ENCODE measurements at places on chromosomes 5 and 9. TPM values are rescaled to one million over a fixed set of nuclear protein-coding genes. Genes with fewer than 3 reads are reported as not detected.

Gene ENTPD2
- total RNA-seq = not detected

DNA sequence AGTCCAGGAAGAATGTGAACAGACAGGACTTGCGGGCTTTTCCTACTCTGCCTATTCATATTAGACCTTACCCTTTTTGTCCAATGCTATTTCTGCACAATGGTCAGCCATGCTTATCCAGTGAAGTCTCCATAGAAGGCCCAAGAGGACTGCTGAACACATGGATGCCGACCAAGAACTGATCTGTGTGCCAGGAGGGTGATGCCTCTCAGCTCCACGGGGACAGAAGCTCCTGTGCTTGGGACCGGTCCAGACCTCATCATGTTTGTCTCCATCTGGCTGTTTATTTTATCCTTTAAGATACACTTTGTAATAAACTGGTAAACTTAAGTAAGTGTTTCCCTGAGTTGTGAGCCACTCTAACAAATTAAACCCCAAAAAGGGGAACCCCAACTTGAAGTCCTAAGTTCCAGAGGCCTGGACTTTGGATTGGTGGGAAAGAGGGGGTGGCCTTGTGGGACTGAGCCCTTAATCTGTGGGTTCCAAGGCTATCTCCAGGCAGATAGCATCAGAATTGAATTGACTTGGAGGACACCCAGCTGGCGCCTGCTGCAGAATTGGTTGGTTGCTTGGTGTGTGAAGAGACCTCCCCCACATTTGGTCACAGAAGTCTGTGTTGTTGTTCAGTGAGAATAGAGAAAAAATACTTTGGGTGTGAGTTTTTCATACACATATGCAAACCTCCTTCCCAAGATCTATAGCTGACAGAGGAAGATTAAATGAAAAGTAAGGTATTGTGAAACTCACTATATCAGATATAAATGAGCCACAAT is 57.9 kb upstream of the ANKH start:
- no peak for DNase-seq

- DNase-seq = no peak
Observed at GRCh38 chr5:72559866-72560766, 52.9 kb upstream of the ZNF366 start.

- DNase-seq = no peak
Observed at GRCh38 chr5:109247986-109248385, 161.8 kb downstream of the PJA2 start.

Gene IL4
- 56.9 TPM for total RNA-seq

DNA sequence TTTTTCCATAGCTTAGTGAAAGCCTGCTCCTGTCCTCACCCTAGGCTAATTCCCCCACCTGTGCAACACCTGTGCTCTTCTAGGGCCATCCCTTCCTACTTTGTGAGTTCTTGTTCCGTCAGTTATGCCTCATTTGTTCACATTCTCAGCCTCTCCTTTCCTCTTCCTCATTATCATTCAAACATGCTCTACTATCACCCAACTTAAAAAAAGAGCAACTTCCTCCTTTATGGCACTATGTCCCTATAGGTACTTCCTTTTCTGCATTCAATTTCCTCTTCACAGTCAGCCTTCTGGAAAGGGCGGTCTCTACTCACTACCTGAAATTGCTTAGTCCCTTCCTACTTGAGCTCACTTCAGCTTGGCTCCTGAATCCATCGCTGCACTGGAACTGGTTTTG is 111.8 kb upstream of the LHFPL2 start:
- DNase-seq = no peak

Gene AMACR
- 7.1 TPM for total RNA-seq

DNA sequence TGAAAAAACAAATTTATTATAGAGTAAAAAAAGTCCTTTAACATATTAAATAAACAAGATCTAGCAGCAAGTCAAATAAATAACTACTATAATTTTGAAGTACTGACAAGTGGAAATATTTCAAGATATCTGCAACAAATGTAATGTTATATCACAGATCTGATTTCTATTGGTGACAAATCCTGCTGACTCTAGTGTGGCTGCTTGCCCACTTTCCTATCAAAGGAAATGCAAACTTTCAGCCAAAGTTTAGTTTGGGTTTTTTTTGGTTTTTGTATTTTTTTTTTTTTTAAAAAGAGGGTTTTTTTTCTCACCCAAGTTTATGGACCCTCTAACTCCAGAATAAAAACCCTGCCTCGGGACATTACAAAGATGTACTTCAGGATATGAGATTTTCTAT is 12.9 kb downstream of the ADRA1B start:
- DNase-seq = no peak

DNA sequence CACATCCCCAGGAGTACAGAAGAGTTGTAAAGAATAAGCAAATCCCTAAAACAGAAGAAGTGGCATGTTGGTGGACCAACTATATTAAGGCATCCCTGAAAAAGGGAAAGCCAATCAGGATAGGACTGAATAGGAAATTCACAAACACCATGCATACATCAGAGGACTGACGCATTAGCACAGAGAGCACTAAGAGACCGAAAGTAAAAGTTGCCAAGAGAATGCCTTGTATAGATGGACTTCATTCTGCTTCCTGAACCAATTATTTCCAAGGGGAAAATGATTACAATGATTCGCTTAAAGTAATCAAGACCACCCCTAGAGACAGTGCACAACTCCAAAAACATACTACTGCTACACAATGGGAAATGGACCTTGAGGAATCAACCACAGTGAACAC is 33.5 kb downstream of the SHC3 start:
- DNase-seq = no peak

- DNase-seq = no peak
Observed at GRCh38 chr5:143968071-143968878, 156.3 kb downstream of the HMHB1 start.

Gene SPATA31A3
- total RNA-seq = not detected

Gene CDK5RAP2
- total RNA-seq = 60.3 TPM

Gene CDKN2A
- total RNA-seq = 5.4 TPM

- DNase-seq = no peak
Observed at GRCh38 chr5:103569313-103570060, 6.9 kb upstream of the NUDT12 start.

DNA sequence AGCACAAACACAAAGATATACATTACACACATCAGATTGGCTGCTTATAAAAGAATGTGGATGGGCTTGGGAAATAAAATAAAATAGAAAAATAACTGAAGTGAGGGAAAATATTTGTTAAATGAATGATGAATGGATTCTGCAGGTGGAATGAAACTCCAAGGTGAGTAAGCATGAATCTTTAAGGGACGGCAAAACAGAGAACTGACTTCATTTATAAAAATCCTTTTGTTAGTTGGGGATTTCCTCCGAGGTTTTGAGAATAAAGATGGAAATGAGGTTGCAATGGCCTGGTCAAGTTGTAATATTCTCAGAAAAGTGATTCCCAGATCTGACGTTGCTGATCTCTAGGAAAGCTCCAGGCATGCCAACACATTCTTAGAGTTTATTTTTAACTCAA is 20.9 kb upstream of the SEMA6A start:
- DNase-seq = no peak

Gene PJA2
- total RNA-seq = 41.4 TPM

DNA sequence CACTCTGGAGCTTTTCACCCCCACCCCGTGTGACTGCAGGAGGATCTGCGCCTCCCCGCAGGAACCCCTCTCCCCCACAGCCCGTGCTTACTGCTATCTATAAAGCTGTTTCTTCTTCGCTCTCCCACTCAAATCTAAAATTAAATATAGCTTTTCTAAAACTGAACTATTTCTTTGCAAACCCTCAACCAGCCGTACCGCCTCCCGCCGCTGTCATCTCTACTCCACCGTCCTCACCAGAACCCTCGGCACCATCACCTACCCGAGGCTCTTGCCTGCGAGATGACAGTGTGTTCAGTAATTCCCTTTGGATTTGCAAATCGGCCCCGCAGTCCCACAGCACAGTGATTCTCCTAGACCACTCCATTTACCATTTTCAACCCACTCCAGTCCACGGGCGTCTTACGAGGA is 13.6 kb downstream of the LPCAT1 start:
- no peak for DNase-seq

- no peak for DNase-seq
Observed at GRCh38 chr9:33139421-33140228, 27.5 kb downstream of the B4GALT1 start.

GRCh38 chr9:137919649-137920141 is 42.1 kb downstream of the CACNA1B start:
- no peak for DNase-seq

Gene SPATA9
- not detected for total RNA-seq

- DNase-seq = no peak
Observed at GRCh38 chr9:134590240-134591081, 51.1 kb upstream of the COL5A1 start.

DNA sequence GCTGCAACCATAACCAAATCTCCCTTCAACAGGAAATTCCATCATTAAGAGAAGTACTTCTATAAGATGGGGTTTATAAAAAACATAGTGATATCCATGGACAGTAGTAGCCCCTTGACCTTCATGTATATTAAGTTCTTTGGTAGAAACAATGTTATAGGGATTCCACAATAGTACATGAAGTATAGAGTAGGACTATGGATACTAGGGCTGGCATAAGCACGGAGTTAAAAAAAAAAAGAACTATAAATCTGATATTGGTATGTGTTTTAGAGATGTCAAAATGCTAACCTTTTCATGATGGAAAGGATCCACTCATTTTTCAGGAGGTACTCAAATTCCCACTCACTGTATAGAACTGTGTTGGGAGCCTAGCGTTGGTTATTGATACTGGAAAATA is 337.6 kb downstream of the FGF10 start:
- DNase-seq = no peak

DNA sequence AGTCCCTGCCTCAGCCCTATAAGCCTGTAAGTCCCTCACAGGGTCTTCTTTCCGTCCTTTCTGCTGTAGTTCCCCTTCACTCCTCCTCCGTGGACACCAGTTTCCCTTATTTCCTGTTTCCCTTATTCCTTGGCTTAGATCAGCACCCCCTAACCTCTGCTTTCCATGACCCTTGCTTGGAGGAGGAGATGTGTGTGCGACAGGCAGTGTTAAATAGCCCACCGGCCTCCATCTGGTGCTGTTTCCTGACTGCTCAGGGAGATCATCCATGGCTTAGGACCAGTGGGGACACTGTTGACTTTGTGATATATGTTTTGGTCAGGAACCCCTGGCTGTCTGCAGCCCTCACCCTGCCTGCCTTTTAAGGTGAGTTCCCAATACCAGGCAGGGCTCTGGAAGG is 34.1 kb upstream of the PSD2 start:
- DNase-seq = no peak

Data from activated T-helper 1 cell treated with anti-CD3 and anti-CD28 coated beads, Interleukin-12 subunit alpha, Interleukin-12 subunit beta, Interleukin-2, Interleukin-4 antibody, amounts not matched to agents 30 ng/mL and 10 ng/mL and 1 ng/mL, durations not matched to agents 14 hours and 24 hours and 36 hours (primary cell).